ENCODE measurements at places on chromosomes 3 and 15.

- DNase-seq, result no peak
These were observed 407.2 kb upstream of the UBE2E2 start for GRCh38 chr3:22795917-22796316.

GRCh38 chr3:119676020-119676419 is 1.2 kb downstream of the COX17 start:
- no peak for DNase-seq

DNA sequence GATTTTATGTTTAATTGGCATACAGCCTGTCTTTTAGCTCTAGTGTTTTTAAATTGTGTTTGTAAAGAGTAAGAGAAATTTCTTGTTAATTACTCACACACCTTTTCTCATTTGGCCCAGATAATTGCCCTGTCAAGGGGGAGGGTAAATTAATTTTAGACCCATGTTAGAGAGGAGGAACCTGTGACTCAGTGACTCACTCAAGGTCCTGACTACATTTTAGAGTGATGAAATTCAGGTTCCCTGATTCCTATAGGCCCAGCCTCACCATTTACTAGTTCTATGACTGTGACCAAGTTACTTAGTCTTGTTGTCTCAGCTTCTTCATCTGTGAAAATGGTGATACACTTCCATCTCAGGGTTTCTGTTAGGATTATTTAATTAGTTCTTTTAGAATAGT is 125.2 kb upstream of the DPH6 start:
- DNase-seq, result no peak

GRCh38 chr15:55003965-55004873 is 192.5 kb downstream of the RSL24D1 start:
- no peak for DNase-seq

- no peak for DNase-seq
These were observed 172.3 kb upstream of the TSC22D2 start for GRCh38 chr3:150235799-150236198.

DNA sequence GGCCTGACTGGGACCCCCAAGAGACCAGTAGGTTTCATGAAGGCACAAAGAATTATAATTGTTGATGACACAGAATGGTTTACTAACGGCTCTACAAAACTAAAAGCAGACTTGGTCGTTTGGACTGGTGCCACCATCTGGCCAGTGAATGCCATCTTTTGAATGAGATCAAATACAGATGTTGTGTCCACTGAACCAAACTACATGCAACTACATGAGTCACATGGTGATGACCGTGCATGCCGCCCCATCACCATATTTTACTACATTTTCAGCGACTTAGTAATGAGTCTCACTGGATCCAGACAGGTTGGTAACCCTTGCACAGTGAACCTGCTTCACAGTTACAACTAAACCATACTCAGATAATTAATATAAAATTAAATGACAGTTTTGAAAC is 803.3 kb downstream of the DIPK2A start:
- DNase-seq, result no peak

DNA sequence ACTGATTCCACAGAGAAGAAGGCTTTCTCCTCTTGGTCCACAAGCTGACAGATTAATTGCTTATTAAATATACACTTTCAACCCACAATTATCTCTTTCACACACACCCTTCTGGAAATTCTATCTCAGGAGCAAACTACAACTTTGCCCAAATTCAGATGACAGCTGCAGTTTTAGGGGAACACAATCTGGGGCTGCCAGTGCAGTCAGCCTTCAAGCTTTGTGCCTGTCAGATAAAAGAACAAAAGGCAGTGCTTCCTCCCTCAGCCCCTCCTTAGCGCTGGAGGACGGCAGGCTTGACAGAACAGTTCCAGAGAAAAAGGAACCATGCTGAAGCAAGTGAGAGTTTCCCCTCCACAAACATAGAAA is 99.6 kb downstream of the TMCC1 start:
- no peak for DNase-seq

DNA sequence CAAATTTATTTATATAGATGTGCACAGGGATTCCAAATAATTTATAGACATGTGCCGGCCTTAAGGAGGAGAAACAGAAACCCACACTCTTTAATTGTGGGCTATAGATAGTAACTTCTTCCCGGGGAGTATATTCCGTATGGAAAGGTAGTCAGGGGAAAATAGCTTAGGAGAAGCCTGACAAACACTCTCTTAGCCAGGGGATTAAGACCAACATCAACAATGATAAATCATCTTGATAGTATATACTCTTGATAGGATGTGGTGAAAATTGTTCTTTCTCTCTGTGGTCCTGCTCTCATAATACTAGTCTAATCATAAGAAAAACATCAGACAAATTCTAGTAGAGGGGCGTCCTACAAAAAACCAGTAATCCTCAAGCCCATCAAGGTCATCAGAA is 8.2 kb upstream of the BCL6 start:
- DNase-seq, result no peak

DNA sequence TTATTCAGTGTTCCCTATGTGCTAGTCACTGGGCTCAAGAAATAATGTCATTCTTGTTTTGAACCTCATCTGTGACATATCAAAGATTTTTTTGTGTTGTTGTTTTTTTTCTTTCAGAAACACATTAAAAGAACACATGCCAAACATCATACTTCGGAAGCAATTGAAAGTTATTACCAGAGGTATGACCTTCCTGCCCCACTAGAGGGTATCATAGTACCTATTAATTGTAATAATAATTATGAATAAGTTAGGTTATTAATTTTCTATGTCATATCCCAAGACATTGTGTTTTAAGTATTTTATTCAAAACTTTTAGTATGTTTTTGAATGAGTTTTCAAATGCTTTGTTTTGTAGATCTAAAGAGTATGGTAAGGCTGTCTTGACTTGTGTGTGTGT is 65.7 kb downstream of the CDIN1 start:
- no peak for DNase-seq

DNA sequence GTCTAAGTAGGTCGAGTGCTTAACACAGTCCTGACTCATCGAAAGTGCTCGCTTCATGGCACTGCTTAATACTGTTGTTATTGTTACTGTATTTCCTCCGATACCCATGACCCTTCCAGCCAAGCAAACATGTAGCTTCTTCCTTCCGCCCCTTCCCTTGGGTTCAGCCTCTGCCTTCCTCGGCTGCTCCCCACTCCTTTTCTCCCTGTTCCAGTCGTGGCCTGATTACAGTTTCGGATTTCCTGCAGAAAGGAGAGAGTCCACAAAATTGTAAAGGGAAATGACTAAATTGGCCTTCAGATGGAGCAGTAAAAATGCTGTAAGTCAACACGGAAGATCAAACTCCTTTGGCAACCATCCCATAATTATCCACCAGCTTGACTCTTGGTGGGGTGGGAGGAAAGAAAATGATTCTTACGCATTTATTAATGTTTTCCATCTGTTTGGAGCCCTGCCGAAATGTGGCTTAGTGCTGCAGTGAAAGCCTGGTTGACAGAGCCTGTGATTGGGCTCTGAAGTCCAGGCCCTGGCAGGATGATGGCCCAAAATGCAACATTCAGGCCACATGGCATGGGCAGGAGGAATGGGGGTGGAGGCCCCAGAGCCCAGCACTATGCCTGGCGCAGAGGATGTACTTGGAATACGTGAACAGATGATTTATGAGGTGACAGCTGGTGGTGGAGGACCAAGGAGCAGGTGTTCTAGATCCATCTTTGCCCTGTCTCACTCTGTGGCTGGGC is 37.6 kb downstream of the FAM3D start:
- no peak for DNase-seq

DNA sequence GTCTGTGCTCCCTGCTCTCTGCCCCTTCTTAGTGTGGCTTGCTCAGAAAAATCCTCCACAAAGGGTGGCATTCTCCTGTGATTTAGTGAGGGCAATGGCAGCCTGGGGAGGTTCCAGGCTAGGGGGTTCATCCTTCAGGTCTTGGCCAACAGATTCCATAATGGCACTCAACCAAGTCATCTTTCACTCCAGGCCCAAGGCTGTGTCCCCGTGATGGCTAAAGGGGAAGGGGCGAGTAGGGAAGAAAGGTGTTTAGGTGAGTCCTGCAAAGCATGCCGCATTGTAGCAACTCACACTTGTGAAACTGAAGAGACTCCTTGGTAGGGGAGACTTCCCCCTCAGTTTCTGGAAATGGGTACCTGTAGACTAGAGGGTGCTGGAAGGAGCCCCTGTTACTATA is 105.6 kb downstream of the THSD4 start:
- no peak for DNase-seq

DNA sequence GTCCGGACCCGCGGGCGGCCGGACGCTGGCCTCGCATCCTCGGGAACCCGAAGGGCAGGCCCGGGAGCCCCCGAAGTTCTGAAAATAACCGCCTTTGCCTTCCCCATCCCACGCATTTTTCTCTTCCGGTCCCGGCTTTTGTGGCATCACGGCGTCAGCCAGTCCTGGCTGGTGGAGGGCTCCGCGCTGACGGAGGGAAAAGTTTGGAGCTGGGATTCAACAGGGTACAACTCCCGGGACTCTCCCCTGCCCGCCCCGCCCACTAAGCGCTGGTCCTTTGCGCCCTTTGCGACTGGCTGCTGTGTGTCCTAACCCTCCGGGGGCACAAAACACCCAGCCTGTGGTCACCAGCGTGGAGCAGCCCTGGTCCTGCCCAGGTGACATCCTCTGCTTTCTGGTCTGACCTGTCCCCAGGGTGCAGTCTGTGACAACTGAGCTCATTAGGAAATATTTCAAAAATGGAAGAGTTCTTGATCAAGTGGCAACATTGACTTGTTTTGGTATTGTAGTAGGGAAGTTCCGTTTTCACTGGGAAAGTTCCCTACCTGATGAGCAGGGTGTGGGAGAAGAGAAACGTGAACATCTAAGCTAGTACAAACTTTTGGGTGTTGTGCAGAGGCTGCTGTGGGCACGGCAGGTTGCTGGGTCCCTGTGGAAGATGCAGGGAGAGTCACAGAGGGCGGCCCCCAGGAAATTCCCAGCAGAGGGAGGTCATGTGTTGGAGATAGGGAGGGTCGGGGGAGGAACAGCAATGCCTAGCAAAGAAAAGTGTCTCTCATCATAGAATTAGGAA is 775 bp downstream of the ARNT2 start:
- DNase-seq, result no peak

GRCh38 chr15:64844576-64845145 is 2.9 kb downstream of the PLEKHO2 start:
- DNase-seq, result no peak
